ENCODE measurements at places on chromosomes 6 and 20.

DNA sequence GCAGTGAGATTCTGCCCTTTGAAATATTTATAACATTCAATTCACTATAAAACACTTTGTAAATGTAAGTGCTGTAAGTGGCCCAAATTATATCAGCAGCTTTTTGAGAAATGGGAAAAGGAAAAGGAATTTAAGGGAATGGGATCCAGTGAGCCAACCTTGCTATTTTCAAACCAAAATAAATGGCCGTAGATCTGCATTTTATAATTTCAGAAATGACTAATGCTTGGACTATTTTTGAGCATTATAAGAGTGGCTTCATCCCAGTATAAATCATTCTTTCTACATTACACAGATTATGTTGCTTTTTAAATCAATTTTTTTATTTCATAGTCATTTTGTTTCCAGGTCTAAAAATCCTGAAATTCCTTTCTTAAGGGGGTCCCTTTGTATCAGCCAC is 49.2 kb downstream of the ANKRD6 start:
- DNase-seq: no peak

GRCh38 chr6:168671863-168672546 is 231.0 kb downstream of the SMOC2 start:
- no peak for DNase-seq

- DNase-seq: no peak
These were observed 2.8 kb downstream of the UNC5CL start for GRCh38 chr6:41036186-41036585.

GRCh38 chr20:51196991-51197651 is 174.2 kb upstream of the KCNG1 start:
- DNase-seq: no peak

DNA sequence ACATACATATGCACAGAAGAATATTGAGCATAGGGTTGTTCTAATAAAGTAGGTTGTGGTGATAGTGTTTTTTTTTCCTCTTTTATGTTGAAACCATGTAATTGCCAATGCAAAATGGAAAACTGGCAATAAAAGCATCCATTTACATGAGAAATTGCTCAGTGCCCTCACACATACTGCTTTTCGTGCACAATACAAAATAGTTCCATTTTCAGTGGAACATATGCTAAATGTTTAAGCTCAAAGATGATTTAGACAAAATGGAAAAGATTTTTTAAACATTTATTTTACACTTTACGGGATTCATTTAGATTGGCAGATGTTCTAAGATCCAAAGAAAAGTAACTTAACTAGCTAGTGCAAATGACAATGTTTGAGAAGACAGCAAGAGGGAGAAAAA is 678.1 kb upstream of the MANEA start:
- DNase-seq: no peak

- DNase-seq: no peak
These were observed 46.6 kb upstream of the TNFAIP3 start for GRCh38 chr6:137820425-137820824.

GRCh38 chr6:55578537-55579363 is at the start of gene HMGCLL1:
HMGCLL1 (minus strand) TSS chr6:55579192; CDS start chr6:55579055, 137 bp downstream.
- no peak for DNase-seq

GRCh38 chr6:57257911-57258541 is 35.9 kb upstream of the RAB23 start:
- DNase-seq: no peak

GRCh38 chr6:48281217-48281616 is 170.2 kb upstream of the PTCHD4 start:
- no peak for DNase-seq
